ENCODE measurements at places on chromosomes 1 and 21.

- DNase-seq, result no peak
Measured at GRCh38 chr1:197868751-197869489, 33.5 kb upstream of the C1orf53 start.

GRCh38 chr21:14763695-14764064 is 217.6 kb upstream of the SAMSN1 start:
- DNase-seq, result no peak

- no peak for DNase-seq
Measured at GRCh38 chr21:18771845-18772380, 368.3 kb upstream of the TMPRSS15 start.

DNA sequence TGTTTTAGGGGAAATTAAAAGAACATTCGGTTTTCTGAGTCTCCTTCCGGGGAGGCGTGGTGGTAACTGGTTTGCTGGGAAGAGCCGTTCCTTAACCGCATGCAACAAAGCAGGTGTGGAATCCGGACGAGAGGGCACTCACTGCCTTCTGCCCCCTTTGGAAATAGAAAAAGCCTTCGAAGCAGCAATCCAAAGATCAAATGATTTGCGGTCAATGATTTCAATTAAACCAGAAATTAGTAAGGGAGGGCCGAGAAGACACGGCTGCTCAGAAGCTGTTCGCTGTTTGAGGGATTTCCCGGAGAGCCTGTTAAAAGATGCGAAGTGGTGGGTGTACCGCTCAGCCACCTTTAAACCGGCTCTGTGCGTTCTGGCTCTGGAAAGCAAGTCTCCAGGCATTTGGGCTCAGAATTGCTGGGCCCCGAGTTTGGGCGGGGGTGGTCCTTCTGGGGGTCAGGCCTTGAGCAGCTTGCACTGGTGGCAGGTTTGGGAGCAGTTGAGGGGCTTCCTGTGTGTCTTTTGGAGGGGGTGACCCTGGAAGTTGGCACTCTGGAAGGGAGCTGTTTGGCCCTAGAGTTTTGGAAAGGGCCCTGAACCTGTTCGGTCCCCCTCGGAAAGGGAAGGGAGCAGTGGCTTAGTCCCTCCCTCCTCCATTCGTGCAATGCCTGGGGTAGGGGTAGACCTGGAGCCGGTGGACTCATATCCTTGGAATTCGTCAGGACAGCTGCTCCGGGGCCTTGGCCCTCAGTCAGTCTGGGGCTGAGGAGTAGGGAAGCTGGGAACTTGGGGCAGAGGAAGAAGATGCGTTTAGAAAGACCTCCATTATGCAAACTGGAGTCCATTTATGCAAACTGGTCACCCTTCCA is 3.1 kb downstream of the SIM2 start:
- DNase-seq, result no peak

GRCh38 chr1:234697015-234697414 is 87.0 kb upstream of the IRF2BP2 start:
- DNase-seq, result no peak
